Left hindlimb (tissue), 1 donor: ENCODE measurements at places on chromosomes 7 and 10.

- no peak for DNase-seq
These were observed 349.0 kb downstream of the ZWINT start for GRCh38 chr10:56012101-56012500.

GRCh38 chr7:91299952-91300775 is 35.9 kb downstream of the FZD1 start:
- no peak for DNase-seq

DNA sequence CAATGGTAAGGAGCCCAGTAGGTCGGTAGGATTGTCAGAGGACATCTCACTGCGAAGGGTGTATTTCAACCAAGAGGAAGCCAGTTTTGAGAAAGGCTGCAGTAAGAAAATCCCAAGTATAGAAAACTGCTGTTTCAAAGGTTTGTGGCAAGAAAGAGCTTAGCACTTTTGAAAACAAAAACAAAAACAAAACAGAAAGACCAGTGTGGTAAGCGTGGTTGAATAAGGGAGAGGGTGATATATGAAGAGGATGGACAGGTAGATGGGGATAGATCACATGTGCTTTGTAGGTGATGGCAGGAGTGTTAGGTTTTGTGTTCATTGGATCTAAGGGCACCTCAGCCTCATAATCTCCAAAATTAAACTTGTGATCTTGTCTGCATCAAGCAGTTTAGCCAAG is 141.6 kb upstream of the WNT16 start:
- DNase-seq: no peak

- DNase-seq: peak; percentile 31
These were observed 39.3 kb downstream of the PRF1 start for GRCh38 chr10:70563230-70563629.

DNA sequence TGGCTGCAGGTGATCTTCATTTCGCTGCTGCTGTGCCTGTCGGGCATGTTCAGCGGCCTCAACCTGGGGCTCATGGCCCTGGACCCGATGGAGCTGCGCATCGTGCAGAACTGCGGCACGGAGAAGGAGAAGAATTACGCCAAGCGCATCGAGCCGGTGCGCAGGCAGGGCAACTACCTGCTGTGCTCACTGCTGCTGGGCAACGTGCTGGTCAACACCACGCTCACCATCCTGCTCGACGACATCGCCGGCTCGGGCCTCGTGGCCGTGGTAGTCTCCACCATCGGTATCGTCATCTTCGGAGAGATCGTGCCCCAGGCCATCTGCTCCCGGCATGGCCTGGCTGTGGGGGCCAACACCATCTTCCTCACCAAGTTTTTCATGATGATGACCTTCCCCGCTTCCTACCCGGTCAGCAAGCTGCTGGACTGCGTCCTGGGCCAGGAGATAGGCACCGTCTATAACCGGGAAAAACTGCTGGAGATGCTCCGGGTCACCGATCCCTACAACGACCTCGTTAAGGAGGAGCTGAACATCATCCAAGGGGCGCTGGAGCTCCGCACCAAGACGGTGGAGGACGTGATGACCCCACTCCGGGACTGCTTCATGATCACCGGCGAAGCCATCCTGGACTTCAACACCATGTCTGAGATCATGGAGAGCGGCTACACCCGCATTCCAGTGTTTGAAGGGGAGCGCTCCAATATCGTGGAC is 1.3 kb downstream of the CNNM2 start:
- peak; percentile 33 for DNase-seq

DNA sequence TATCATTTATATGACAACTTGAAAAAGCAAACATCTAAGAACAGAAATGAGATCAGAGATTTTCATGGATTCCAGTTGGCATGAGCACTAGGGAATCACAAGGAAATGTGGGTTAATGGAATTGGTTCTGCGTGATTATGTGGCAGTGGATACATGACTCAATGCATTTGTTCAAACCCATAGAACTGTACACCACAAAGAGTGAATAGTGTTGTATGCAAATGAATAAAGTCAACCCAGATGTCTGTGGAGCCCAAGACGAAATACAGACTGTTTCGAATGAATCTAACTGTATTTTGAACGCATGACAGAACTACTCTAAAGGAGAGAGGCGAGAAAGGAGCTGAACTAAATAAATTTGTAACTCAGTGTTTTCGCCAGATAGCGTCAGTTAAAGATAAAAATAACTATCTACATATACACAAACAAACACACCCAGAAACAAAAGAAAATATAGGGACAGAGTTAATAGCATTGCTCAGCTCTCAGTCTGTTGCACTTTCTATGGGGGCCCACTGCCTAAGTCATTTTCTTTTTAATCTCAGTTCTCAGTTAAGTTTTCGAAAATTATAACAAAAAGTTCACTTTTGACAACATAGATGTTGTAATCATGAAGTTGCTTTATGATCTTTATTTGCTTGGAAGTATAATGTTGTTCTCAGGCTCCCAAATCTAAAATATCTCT is 636.7 kb upstream of the SEMA3D start:
- DNase-seq: no peak
